RWPE2 (cell line): ENCODE measurements at places on chromosomes 3 and 15.

GRCh38 chr3:56190771-56191305 is 277.4 kb downstream of the ERC2 start:
- no peaks in the 10 kb centered on the region for H3K4me1 ChIP-seq
- no peak overlapping the region for H3K4me3 ChIP-seq
- no peak overlapping the region for H3K27ac ChIP-seq
- DNase-seq = no peak

DNA sequence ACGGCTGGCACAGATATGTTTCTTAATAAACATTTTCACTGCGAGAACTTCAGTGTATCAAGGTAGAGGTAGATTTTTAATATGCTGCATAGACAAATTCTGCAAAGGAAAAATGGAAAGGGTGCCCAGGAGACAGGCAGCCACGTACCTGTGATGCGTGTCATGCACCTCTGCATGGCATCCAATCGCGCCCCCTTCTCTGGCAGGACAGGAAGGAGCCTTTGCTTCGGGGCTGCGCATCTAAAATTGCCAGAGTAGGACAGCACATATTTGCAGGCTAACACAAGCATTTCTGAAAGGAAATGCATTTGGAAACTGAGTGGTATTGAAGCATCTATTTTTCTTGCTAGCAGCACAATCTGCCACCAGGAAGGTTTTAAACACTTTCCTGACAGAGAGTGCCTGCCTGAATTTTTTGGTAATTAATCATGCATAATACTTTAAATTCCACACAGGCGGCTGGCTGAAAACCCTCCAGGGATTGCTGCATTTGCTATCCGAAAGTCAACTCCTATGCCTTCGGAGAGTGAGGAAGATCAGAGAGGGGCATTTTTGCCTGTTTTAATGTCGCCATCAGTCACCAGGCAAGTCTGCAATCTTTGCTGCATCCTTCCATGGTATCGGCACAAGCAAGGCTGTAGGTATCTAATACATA is 165.1 kb upstream of the ATP10A start:
- peak overlapping the region; percentile 5 for H3K27ac ChIP-seq
- peaks cover 12% of the 10 kb centered on the region for H3K4me1 ChIP-seq
- DNase-seq = peak; percentile 36
- no peaks in the 10 kb centered on the region for H3K36me3 ChIP-seq
- no peaks in the 10 kb centered on the region for H3K27me3 ChIP-seq

DNA sequence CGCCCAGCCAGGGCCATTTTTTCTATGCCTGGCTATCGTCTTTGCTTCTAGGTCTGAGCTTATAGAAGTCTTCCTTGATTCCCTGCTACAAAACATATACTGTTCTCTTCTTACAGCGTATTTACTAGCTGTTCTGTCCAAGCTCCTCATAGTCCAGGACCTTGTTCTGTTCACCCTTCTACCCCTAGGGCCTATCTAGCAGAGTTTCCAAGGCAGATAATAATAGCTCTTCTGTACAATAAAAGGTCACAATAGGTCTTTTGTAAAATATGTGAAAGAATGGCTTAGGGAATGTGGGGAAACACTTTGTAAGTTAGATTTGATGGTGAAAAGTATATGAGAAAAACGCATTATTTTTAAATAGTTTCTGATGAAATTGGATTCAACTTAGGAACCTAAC is 158.2 kb downstream of the P3H2 start:
- no peak overlapping the region for H3K27ac ChIP-seq
- DNase-seq = no peak
- H3K36me3 ChIP-seq = no peaks in the 10 kb centered on the region
- peaks cover 2% of the 10 kb centered on the region for H3K4me1 ChIP-seq
- no peak overlapping the region for H3K4me3 ChIP-seq

GRCh38 chr3:25895443-25895842 is 105.6 kb downstream of the OXSM start:
- no peaks in the 10 kb centered on the region for H3K27me3 ChIP-seq
- H3K27ac ChIP-seq = no peak overlapping the region
- no peaks in the 10 kb centered on the region for H3K36me3 ChIP-seq
- DNase-seq = no peak
- no peaks in the 10 kb centered on the region for H3K4me1 ChIP-seq

DNA sequence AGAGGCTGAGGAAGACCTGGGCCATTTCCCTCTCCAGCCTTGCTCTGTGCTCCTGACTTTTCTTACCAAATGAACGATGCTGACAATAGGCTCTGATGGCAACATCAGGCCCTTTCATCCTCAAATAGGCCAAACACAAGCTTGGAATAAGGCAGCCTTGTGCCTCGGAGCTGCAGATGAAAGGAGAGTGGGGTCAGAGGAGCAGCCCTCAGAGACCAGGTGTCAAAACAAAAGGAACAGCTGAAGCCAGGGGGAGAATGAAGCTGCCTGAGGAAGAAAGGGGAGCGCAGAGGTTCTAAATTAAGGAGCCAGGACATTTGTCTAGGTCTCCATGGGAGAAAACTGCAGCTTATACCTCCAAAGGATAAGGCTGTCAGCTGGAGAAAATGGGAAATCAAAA is 5.1 kb downstream of the BFSP2 start:
- H3K4me3 ChIP-seq = no peak overlapping the region
- H3K36me3 ChIP-seq = no peaks in the 10 kb centered on the region
- no peak overlapping the region for H3K27ac ChIP-seq
- no peaks in the 10 kb centered on the region for H3K4me1 ChIP-seq
- no peak for DNase-seq

- H3K27me3 ChIP-seq = no peaks in the 10 kb centered on the region
- no peak for DNase-seq
- H3K27ac ChIP-seq = peak overlapping the region; percentile 77
- H3K4me1 ChIP-seq = peaks cover 25% of the 10 kb centered on the region
Measured at GRCh38 chr3:129278966-129279906, 566 bp downstream of the HMCES start.

DNA sequence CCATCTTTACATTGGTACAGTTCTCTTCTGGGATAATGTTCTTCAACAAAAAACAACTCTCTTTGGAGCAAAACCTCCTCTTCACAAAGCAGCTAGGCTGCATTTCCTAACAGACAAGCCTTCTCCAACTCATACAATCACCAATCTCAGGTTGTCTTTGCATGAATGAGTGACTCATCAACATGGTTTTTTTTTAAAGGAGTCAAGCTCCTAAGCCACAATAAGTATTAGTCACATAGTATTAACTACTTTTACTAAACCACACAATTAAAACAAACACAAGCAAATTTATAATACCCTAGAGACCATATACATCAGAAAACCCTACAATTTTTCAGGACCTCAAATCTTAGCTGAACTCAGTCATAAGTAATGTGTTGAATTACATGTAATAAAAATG is 137.4 kb downstream of the TBC1D5 start:
- peaks cover 16% of the 10 kb centered on the region for H3K4me1 ChIP-seq
- H3K36me3 ChIP-seq = no peaks in the 10 kb centered on the region
- H3K27ac ChIP-seq = no peak overlapping the region
- no peak for DNase-seq

- H3K4me1 ChIP-seq = no peaks in the 10 kb centered on the region
- DNase-seq = no peak
- H3K4me3 ChIP-seq = no peak overlapping the region
- H3K27ac ChIP-seq = no peak overlapping the region
- no peaks in the 10 kb centered on the region for H3K36me3 ChIP-seq
Measured at GRCh38 chr3:139838269-139838957, 96.6 kb upstream of the CLSTN2 start.

- DNase-seq = no peak
- H3K36me3 ChIP-seq = no peaks in the 10 kb centered on the region
- H3K27ac ChIP-seq = no peak overlapping the region
- no peaks in the 10 kb centered on the region for H3K27me3 ChIP-seq
- H3K4me3 ChIP-seq = no peak overlapping the region
Measured at GRCh38 chr15:66923438-66923881, 141.9 kb upstream of the SMAD3 start.

DNA sequence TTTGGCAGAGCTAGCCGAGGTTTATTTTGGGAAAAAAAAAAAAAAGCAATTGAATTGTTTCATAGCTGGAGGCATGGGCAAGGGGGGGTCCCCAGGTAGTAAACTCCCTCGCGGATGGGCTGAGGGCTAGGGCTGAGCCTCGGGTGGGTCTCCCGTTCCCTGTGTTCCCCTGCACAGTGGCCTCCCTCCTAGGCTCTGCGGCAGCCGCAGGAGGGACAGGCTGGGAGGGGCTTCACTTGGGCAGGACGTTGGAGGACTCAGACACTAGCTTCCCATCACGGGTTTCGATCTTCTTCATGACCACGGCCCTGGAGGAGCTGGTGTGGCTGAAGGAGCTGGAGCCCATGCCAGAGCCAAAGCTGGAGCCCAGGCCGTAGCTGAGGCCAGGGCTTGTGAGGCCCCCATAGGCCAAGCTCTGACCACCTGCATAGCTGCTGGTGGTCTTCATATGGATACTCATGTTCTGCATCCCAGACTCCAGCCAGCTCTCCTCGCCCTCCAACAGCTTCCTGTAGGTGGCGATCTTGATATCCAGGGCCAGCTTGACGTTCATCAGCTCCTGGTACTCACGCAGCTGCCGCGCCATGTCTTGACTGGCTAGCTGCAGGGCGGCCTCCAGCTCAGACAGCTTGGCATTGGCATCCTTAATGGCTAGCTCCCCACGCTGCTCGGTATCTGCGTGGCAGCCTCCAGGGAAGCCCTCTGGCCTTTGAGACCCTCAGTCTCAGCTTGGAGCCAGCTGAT is 64.0 kb upstream of the CDAN1 start:
- no peak overlapping the region for H3K27ac ChIP-seq
- no peak overlapping the region for H3K4me3 ChIP-seq
- no peak for DNase-seq
- H3K36me3 ChIP-seq = peaks cover 10% of the 10 kb centered on the region; the same call in 1 of the 2 replicates

DNA sequence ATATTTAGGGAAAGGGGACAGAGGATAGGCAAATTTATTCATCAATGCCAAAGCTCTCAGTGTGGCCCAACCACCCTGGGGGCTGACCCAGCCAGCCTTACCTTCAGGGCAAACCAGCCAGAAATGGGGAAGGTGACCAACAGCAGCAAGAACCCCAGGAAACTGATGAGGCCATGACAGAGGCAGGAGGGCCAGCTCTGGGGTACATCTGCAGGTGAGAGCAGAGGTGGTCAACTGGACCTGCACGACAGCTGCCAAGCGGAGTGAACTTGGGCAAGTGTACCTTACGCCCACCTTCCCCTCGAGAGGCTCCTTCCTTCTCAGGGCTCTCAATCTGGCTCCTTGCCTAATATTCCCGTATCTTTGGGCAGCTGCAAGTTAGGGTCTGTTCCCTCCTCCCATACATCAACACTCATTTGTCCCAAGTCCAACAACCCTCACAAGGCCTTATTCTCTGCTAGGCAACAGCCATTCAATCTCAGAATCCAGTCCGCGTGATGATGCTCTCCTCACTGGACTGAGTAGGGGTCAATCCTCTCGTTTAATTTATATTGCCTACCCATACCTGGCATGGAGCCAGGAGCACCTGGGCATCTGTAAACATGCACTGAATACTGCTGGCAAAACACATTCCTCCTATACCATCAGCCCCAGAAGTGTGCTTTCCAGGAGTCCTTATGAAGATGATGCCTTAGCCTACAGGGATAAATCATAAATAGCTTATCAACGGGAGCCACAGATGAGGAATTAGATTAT is 1.7 kb downstream of the STOML1 start:
- H3K36me3 ChIP-seq = no peaks in the 10 kb centered on the region
- peak overlapping the region; percentile 72 for H3K27ac ChIP-seq
- H3K27me3 ChIP-seq = no peaks in the 10 kb centered on the region
- H3K4me1 ChIP-seq = peaks cover 40% of the 10 kb centered on the region
- H3K4me3 ChIP-seq = no peak overlapping the region

GRCh38 chr15:63041974-63042876 is at the start of gene TPM1:
Gene TPM1, plus strand, starts transcription at chr15:63042747. Its CDS starts 83 bp downstream, at chr15:63042830.
- H3K36me3 ChIP-seq = peaks cover 33% of the 10 kb centered on the region
- DNase-seq = peak; percentile 93
- H3K27ac ChIP-seq = peak within 1 kb of the TSS; percentile 59
- peak within 1 kb of the TSS; percentile 71 for H3K4me3 ChIP-seq
- H3K27me3 ChIP-seq = no peaks in the 10 kb centered on the region

DNA sequence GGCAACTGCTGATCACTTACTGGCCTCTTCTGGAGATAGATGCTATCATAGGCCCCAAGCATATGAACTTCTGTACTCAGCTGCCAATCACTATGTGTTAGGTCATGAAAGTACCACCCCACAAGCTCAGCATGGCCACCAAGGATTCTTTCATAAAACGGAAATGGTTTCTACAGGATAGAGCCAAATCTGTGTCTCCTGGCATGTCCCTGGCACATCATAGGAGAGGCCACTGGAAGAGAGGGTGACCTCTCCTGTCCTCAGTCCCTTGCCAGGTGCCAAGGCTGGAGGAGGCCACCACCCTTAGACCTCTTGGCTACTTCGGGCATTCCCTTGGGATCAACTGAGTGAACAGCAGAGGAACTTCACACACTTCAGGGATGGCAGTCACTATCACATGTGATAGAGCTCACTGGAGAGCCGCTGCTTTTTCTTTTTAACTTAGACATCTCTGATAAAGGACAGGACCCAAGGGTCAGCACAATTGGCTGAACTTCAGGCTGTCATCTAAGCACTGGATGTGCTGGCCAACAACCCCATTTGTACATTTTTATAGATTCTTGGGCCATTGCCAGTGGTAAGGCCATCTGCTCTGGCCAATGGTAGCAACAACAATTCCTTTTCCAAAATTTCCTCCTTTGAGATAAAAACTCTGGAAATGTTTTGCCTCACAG is 425.2 kb downstream of the SQOR start:
- no peak for DNase-seq
- no peaks in the 10 kb centered on the region for H3K27me3 ChIP-seq
- no peak overlapping the region for H3K4me3 ChIP-seq
- no peak overlapping the region for H3K27ac ChIP-seq
- no peaks in the 10 kb centered on the region for H3K36me3 ChIP-seq

- peak overlapping the region; percentile 89 for H3K27ac ChIP-seq
- DNase-seq = no peak
- no peaks in the 10 kb centered on the region for H3K36me3 ChIP-seq
- no peak overlapping the region for H3K4me3 ChIP-seq
Measured at GRCh38 chr15:60520013-60520824, 41.3 kb upstream of the ICE2 start.

- no peaks in the 10 kb centered on the region for H3K36me3 ChIP-seq
- no peaks in the 10 kb centered on the region for H3K27me3 ChIP-seq
- no peak overlapping the region for H3K27ac ChIP-seq
- DNase-seq = no peak
- no peaks in the 10 kb centered on the region for H3K4me1 ChIP-seq
Measured at GRCh38 chr3:26081166-26081565, 291.3 kb downstream of the OXSM start.
